Gastrocnemius medialis (tissue), 4 donors: ENCODE measurements at places on chromosomes 6 and 20. TPM values are rescaled to one million over a fixed set of nuclear protein-coding genes. Genes with fewer than 3 reads are reported as not detected.

GRCh38 chr20:61663521-61664425 is 401.9 kb downstream of the TAF4 start:
- no peak overlapping the region for H3K4me3 ChIP-seq
- H3K4me1 ChIP-seq: no peaks in the 10 kb centered on the region
- no peak overlapping the region for H3K27ac ChIP-seq

DNA sequence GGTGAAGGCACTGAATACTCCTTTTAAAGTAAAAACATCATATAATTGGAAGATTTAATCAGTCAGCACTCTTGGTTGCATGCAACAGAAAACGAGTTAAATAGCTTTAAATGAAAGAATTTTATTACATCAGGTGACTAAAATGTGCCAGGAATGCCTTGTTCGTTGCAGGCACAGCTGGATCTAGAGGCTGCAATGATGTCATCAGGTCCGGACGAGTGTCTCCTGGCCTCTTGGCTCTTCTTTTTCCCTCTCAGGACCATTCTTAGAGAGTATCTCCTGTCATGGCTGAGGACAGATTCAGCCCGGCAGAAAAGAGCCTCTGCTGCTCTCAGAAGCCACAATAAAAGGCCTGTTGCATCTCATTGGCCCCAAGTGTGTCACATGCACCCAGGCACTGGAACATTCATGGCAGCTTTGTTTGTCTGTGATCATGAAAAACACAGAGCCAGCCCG is 510.7 kb upstream of the SULF2 start:
- no peak overlapping the region for H3K4me3 ChIP-seq
- no peak for DNase-seq
- no peaks in the 10 kb centered on the region for H3K4me1 ChIP-seq
- no peaks in the 10 kb centered on the region for H3K27me3 ChIP-seq

DNA sequence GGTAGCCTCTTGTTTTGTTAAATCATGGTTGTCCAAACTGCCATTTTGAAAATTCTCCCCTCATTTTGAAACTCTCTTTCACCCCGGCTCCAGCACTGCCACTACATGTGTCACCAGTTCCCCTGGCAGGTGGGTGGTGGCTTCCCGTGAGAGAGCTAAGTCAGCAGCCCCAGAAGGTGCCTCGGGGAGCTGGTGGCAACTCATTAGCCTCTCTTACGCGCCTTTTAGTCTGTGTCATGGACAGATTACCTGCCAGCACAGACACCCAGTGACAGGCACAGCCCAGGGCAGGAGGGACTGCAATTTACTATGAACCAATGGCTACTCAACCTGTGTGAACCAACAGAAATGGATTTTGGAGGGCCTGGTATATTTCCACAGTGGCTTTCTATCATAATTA is 147.1 kb upstream of the SASH1 start:
- H3K4me3 ChIP-seq: no peak overlapping the region
- H3K36me3 ChIP-seq: no peaks in the 10 kb centered on the region
- H3K4me1 ChIP-seq: no peaks in the 10 kb centered on the region

The DTD1 gene
- total RNA-seq: 26.3 TPM

The OR12D3 gene
- total RNA-seq: not detected

The TRIM31 gene
- total RNA-seq: 0.39 TPM
